GM12892 (cell line): ENCODE measurements at places on chromosomes 1 and 21.

DNA sequence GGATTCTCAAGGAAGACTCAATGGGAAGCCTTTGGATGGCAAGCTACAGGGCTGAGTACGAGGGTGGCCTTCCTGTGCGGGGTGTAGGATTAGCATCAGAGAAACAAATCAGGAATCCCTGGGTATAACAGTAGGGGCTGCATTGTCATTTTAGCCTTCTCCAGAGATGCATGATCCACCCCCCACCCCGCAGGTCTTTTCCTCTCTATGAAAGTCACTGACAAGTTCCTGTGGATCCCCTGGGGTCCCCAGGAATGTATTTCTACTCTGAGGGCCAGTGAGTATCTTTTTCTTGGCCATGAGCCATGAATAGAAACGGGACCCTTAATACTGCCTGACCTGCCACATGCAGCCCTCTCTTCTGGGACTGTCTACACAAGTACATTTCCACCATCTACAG is 473.0 kb upstream of the VAMP3 start:
- no peak for DNase-seq

GRCh38 chr21:26961698-26962097 is 5.2 kb downstream of the ADAMTS5 start:
- no peak for DNase-seq

- no peak for DNase-seq
These were observed 112.8 kb downstream of the NPHP4 start for GRCh38 chr1:5879421-5879820.

DNA sequence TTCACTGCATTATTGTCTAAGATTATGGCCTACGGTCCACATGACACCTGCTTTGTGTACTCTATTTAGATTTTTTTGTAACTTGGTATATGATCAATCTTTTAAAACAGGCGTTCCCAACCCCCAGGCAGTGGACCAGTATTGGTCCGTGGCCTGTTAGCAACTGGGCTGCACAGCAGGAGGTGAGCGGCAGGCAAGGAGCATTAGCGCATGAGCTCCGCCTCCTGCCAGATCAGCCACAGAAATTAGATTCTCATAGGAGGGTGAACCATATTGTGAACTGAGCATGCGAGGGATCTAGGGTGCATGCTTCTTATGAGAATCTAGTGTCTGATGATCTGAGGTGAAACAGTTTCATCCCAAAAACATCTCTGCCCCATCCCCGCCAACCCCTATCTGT is 228.4 kb upstream of the NR5A2 start:
- DNase-seq = no peak

DNA sequence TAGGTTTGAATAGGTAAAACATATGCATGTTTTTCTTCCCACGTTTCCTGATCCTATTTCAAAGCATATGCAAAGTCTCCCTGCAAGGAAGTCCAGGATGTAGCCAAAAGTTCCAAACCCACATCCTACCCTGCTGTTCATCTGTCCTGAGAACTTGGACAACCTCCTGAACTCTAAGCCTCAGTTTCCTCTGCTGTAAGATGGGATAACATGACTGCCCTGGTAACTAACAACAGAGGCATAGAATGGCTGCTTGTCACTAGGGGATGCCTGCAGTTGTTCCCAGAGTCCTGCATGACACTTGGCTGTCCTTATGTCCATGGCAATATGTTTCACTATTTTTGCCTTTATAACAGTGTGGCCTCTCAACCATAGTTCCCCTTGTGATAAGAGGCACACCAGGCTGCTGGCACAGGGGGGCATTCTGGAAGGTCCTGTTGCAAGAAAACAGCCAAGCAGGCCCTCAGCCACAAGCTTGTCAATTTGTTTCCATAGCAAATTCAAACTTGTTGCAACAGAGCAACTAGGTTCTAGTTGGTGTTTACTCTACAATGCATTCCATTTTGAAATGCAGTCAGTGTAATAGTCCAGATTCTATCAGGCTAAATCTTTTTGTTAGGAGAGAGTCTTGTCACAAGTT is 1.5 kb upstream of the HDGF start:
- no peak for DNase-seq

DNA sequence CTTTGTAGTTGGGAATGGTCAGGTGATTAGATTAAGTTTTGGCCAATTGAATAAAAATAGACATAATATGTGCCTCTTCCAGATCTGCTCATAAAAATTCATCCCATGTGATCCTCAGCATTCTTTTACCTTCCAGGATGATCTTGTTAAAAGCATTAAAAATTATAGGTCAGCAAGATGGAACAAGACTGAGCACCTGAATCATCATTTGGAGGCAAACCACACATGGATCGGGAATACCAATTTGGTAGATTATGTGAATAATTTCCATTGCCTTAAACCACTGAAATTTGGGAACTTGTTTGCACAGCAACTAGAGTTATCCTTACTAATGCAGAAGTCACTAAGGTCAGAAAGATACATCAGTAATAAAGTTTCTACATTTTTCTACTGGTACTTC is 681.4 kb upstream of the ADGRL2 start:
- no peak for DNase-seq

DNA sequence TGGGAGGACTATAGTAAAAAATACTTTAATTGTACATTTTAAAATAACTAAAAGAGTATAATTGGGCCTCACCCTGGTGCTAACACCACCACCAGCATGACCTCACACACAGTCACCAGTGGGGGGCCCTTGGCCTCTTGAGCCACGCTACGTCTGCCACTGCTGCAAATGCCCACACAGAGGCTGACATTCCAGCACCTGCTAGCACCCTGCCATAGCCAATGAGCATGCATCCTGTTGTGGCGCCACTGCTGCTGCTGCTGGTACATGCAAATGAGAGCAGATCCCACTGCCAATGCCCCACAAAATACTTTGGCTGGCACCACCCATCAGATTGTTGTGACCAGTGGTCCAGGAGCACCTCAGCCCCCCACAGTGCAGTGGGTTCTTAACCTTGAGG is 31.5 kb upstream of the TNR start:
- DNase-seq = no peak

- no peak for DNase-seq
These were observed 1.3 kb downstream of the KMO start for GRCh38 chr1:241533326-241534115.
